ENCODE measurements at places on chromosomes 7 and 10.

- DNase-seq, result no peak
Observed at GRCh38 chr7:43111630-43112458, 603 bp upstream of the HECW1 start.

DNA sequence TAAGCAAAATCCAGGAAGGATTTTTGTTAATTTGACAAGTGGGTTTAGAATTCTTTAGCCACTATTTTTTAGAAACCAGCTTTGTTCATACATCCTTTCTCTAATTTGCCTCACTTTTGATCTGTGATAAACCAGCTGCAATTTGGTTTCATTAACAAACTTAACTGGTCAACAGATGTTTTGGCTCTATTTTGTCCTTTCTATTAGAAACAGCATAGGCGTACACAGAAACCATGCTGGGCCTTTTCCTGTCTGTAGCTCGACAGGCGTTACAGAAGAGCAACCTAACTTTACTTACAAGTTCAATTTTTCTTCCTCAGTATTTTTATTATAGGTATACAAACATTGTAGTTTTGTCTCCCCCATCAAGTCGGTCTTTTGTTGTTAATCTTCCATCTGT is 28.2 kb downstream of the KAT6B start:
- no peak for DNase-seq

- no peak for DNase-seq
Observed at GRCh38 chr10:123792248-123792978, 99.2 kb downstream of the CPXM2 start.

DNA sequence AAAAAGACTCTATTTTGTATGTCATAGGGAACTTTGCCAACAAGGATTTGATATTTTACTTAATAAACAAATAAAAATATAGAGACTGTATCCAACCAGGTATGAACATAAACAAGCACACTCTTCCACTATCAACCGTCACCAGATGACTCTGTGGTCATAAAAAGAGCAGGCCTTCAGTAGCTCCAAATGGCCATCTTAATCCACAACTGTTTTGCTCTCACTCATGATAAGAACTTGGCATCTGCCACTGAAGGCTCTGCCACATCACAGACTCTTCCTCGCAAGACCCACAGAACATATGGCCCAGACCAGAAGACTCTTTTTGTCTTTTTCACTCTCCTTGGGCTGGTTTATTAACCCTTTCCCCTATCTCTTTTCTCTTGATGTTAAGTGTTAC is 98.7 kb upstream of the POM121L12 start:
- DNase-seq, result no peak

DNA sequence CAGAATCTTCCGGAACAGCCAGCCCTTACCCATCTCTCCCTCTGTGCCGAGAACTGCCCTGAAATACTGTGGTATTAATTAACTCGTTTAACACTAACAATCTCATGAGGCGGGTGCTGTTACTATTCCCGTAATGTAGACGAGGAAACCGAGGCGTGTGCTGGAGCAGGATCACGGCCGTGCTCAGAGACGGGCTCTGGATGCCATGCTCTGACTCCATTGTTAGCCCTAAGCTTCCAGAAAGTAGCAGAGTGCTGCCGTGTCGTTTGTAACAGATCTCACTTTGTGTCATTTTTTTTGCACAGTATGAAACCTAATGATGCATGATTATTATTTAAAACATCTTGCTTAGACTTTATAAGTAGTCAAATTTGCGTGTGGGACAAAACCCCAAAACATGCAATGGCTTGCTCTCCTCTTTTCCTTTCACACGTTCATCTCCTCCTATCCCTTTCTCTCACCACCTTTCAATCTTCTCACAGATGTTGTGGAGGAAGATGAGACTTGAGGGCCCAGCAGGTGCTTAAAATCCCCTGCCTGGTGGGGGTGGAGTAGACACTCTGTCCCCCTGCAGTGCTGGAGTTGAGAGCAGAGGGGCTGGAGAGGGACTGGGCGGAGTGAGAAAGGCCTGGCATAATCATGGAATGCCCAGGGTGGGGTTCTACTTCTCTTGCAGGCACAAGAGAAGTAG is 482 bp upstream of the ACTR3C start:
- no peak for DNase-seq

GRCh38 chr7:150937848-150938561 is 40.1 kb downstream of the KCNH2 start:
- DNase-seq, result peak; percentile 56

- no peak for DNase-seq
Observed at GRCh38 chr7:36456138-36456537, 66.5 kb downstream of the ANLN start.

GRCh38 chr10:50421026-50421719 is 169.9 kb upstream of the ASAH2 start:
- no peak for DNase-seq

DNA sequence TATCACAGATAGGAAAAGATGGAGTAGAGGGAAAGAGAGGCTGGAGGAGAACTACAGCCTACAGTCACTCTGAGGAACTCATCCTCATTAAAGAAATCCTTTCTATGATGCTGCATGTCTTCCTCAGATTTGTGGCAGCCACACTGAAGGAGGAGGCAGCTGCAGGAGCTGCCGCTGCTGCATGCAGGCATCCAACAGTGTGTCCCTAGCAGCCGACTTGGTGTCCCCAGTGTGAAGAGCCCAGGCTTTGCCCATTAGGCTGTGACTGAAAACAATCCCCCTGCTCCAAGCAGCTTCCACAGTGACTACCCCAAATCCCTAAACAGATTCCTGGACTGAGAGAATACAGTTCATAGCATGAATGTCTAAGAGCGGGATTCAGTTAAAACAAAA is 23.1 kb downstream of the SKIDA1 start:
- DNase-seq, result no peak

GRCh38 chr10:64090865-64091264 is 569.7 kb downstream of the REEP3 start:
- no peak for DNase-seq

DNA sequence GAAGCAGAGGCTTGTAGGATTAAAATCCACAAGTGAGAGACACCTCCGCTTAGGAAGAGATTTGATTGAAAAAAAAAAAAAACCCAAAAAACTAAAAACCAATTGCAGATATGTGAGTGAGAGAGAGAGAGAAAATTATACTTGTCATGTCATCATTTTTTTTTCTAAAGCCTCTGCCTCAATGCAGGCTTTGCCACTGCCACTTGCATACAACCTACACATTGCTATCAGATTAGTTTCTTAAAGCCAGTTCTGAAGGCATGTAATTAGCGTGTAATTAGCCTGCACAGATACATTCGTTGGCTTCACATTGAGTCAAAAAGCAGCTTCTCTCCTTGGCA is 86.1 kb upstream of the MTPN start:
- DNase-seq, result no peak

DNA sequence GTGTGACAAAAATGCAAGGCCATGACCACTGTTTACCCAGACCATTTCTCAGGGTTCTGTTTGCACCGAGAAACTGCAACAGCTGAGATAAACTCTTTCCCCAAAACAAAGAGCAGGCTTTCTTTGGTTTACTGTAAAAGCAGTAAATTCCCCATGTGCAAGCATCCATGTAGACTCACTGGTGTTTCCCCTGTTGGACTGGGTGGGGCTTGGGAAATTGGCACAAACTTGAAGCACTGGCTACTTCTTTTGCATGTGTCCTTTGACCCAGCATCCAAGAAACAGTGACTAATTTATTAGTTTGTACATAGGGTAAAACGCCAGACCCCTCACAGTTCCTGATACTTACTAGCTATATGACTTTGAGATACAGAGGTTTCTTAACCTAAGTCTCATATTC is 12.3 kb downstream of the IQUB start:
- no peak for DNase-seq

GRCh38 chr7:110877016-110877415 is 213.9 kb upstream of the LRRN3 start:
- DNase-seq, result no peak

GRCh38 chr10:110009736-110010475 is 2.1 kb downstream of the ADD3 start:
- DNase-seq, result no peak

- DNase-seq, result no peak
Observed at GRCh38 chr7:22223807-22224206, 133.1 kb downstream of the RAPGEF5 start.

GRCh38 chr10:124731551-124731950 is 12.6 kb downstream of the FAM53B start:
- peak; percentile 25 for DNase-seq

- no peak for DNase-seq
Observed at GRCh38 chr10:94430701-94431100, 28.4 kb downstream of the TBC1D12 start.

GRCh38 chr10:67770537-67770936 is 67.5 kb downstream of the DNAJC12 start:
- no peak for DNase-seq

DNA sequence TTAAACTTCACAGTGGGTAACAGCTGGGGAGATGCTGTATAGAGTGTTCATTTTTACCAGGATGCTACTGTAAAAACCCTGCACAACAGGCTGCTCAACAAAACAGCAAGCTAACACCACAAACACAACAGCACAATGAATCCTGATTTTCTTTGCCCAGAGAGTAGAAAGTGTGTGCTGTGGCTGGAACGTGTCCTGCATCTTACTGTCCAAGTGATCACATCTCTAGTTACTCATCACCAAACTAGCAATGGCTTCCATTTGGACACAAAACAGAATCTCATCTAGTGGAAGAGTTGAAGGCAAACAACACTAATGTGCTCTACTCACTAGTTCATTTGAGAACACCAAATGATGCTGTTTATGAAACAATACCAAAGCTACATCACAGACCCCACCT is 121.2 kb downstream of the SLC25A13 start:
- no peak for DNase-seq

DNA sequence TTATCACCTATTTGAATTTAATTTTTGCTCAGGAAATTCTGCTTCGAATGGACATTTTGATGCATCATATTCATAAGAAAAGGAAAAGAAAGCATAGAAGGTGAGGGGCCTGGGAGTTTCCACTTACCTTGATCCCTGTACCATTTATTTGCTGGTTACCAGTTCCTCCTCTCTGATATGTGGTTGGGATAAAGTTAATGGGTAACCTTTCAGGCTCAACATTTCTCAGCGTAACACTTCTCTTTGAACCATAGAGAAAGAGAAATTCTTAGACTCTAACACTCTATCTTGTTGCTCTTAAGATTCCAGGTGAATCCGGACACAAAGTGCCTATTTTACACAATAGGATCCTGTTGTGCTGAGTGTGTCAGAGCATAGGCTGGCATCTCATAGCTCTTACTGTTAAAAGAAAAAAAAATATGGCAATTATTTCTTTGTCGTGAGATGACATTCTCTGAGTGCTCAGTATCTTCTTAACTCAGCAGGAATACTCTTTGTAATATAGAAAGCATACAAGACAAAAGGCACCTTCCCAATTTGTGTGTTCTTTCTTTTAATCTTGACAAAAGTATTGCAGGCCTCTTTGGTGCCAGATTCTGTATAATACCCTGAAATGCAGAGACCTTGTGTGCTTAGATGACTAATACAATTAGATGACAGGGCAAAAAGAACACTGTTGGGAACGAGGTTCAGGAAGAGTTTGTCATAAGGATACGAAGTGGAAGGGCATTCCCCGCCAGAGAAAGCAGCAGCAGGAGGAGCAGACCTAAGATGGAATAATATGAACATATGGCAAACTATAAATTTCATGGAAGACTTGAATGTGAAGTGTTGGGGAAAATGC is 689.6 kb downstream of the NRG3 start:
- no peak for DNase-seq

- DNase-seq, result no peak
Observed at GRCh38 chr10:102493771-102494170, 8.7 kb downstream of the ACTR1A start.

- no peak for DNase-seq
Observed at GRCh38 chr7:140714331-140715040, 18.0 kb downstream of the NDUFB2 start.

DNA sequence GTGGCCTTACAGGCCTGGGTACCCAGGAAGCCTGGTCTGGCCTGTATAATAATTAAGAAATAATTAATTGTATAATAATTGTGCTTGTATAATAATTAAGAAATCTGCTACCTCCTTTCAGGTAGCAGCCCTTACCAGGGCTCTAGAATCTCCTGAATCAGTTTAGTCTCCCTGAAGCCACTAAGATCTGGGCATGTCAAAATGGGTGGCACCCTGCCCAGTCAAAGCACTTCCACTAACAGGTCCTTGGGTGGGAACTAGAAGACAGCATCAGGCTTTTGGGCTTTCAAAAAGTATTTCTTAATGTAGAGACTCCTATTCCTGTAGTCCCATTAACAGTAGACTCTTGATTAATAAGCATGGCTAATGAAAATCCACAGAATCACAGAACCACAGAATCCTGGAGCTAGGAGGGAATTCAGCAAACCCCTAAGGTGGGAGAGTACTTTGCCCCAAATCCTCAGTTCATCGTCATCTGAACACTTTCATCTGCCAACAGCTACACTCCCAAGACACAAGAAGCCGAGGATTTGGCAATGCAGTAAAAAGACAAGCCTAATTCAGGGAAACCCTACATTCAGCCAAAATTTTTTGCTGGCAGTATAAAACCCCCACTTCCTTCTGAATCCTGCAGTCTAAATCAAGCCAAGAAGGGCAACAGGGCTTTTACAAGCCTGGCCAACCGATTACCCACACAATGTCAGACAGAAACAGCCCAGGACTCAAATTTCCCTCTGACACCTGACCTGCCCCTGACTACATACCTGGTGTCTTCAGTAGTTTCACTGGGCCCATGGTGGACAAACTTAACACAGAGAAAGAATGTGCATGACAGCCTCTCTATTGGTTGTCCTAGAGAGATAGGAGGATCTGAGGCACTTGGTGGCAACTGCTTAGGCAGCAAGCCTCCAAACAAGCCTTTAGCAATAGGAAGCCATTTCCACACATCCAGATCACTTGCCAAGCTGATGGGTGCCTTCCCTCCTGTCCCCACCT is 5.9 kb upstream of the IL6 start:
- DNase-seq, result no peak

GRCh38 chr10:126663880-126664279 is 6.6 kb downstream of the C10orf90 start:
- DNase-seq, result no peak

- DNase-seq, result no peak
Observed at GRCh38 chr10:69684020-69684980, 54.3 kb downstream of the FAM241B start.

- no peak for DNase-seq
Observed at GRCh38 chr7:70676243-70676642, 455.7 kb upstream of the GALNT17 start.

- no peak for DNase-seq
Observed at GRCh38 chr10:127826154-127826725, 66.5 kb downstream of the CLRN3 start.

- no peak for DNase-seq
Observed at GRCh38 chr7:108468246-108468645, 12.0 kb upstream of the NRCAM start.

DNA sequence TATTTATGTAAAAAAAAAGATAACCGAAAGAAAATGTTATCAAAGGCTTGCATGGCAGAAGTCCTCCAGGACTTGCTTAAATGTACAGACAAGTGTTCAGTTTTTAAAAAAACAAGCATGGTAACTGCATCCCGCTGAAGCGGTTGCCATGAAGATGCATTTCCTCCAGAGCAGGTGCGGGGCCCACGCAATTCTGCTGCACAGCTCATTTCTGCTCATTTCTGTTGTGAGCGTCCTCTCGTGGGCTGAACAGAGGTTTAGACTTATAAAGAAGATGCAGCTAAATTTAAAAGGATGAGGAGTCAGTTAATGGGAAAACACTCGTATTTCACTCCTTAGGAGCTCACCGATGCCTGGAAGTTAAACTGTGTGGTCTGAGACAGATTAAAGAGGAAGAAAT is 247.6 kb downstream of the DNAJB6 start:
- no peak for DNase-seq
